Lower leg skin (tissue), 4 donors: ENCODE measurements at places on chromosomes 1 and 21.

DNA sequence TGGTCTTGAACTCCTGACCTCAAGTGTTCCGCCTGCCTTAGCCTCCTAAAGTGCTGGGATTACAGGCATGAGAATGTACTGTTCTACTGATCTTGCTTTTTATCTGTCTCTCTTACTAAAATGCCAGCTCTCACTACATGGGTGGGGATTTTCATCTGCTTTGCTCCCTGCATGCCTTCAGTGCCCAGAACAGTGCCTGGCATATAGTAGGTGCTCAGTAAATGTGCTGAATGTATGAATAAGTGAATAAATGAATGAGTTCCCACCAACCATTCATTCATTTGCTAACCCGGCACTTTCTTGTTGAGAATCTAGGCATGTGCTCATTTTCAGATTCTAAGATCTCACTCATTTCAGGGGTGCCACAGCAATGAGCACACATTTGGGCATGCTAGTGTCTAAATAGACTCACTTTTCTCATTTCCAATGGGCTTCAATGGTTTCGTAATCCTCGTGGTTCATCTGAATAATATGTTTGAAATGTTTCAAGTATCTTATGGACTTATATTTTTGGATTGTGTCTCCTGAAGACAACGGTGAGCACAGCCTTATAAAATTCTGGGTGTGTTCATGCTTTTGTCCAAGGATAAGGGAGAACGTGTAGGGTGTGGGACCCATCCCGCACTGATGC is 7.6 kb downstream of the DHRS3 start:
- no peak for DNase-seq

DNA sequence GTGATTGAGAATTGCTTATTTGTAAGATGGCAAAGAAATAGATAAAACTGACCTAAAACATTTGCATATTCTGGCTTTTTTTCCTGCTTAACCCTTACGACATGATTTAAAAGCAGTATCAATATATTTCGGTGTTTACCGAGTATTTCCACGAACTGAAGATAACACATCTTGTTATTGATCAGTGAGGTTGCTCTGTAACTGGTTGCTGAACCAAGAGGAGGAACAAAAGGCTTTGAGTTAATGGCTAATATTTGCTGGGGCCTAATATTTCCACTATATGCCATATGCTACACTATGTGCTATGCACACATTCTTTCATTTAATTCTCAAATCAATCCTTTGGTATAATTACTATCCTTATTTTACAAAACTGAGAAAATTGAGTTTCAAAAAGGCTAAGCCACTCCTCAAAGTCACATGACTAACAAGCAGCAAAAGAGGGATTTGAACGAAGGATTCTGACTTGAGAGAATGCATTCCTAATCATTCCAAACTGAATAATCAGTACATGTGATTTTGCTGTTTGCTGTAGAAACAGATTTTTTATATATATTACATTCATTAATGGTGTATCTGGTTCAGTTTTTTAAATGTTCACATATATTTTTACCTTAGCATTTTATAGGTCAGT is 346.0 kb downstream of the USP25 start:
- DNase-seq = no peak

- no peak for DNase-seq
Observed at GRCh38 chr1:109906160-109906838, 4.3 kb upstream of the CSF1 start.

GRCh38 chr1:63622849-63623566 is 29.8 kb downstream of the PGM1 start:
- DNase-seq = no peak
